Foreskin fibroblast (primary cell): ENCODE measurements at places on chromosomes 13 and 19.

GRCh38 chr13:83531022-83531421 lies 351.3 kb downstream of the SLITRK1 start:
- no peak for DNase-seq

DNA sequence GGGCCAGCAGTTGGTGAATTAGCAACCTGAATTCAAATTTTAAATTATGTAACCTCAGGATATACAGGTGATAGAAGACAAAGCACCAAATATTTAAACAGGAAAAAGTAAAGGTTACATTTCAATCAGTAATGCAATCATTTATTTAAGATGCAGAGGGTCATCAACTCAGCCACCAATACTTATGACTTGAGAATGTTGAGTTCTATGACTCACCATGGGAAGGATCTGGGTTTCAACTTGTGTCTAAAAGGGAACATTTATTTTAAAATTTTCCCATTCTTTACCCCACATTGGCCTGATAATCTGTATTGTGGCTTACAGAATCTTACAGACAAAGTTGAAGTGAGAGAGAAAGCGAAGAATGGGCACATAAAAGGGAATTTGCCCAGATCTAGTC lies 418.0 kb downstream of the NDFIP2 start:
- peak; percentile 59 for DNase-seq

DNA sequence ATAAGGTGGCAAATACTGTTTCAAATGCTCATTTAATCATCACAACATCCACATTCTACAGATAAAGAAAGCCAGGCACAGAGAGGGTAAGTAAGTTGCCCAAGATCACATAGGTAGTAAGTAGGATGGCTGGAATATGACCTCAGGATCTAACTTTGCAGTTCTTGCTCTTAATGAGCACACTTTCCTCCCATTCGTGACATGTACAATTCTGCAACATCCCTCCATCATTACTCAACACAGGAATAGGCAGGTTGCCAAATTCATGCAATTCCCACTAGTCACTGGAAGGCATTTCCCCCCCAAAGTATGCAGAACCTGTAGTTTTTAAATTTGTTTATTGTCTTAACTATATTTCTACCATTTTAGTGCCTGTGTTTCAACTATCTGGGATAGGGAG lies 109.2 kb downstream of the OLFM4 start:
- DNase-seq: peak; percentile 45

DNA sequence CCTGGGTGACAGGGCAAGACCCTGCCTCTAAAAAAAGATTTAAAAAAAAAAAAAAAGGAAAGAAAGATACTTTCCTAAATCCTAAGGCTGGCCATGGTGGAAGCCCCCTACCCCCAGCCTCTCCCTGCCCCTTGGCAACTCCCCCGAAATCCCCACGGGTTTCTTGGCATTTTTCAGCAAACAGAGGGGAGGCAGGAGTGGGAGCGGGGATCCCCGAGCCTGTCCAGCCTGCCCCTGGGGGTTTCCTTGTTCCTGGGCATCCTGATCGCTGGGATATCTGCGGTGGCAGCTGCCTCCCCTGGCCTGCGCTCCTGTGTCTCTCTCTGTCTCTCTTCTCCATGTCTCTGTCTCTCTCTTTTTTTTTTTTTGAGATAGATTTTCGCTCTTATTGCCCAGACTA lies 3.4 kb upstream of the EBI3 start:
- no peak for DNase-seq

DNA sequence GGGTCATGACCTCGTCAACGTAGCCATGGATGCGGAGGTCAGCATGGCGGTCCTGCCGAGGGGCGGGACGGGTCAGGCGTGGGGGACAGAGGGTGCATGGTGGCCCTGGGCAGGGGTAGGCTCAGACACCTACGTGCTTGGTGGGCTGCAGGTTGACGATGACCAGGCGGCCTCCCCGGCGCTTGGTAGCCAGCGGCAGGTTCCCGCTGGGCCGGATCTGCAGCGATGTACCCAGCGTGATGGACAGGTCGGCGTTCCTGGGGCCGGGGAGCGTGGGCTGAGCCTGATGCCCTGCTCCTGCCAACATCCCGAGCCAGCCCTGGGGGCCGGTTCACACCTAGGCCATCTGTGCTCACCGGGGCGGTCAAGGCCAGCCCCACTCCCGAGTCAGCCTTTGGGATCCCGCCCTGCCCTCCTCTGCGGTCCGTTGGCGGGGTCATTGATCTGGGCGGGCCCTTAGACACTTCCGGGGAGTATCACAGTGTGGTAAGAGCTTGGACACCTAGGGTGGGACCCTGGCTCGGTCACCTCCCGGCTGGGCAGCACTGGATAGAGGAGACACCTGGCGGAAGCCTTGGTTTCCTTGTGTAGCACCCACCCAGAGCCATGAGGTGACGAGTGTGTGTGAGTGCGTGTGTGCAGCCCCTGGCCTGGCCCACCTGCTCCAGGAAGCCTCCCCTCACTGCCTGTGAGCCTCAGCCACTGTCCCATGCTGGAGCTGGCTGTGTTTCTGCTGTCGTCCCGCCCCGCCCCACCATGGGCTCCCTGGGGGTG lies 7.3 kb downstream of the SIRT6 start:
- no peak for DNase-seq

GRCh38 chr19:7104747-7105447 lies 35.4 kb downstream of the ZNF557 start:
- DNase-seq: no peak

GRCh38 chr19:47305309-47305751 lies 4.3 kb upstream of the C5AR1 start:
- peak; percentile 97 for DNase-seq

GRCh38 chr13:100983111-100983510 lies 308.5 kb upstream of the TMTC4 start:
- no peak for DNase-seq

DNA sequence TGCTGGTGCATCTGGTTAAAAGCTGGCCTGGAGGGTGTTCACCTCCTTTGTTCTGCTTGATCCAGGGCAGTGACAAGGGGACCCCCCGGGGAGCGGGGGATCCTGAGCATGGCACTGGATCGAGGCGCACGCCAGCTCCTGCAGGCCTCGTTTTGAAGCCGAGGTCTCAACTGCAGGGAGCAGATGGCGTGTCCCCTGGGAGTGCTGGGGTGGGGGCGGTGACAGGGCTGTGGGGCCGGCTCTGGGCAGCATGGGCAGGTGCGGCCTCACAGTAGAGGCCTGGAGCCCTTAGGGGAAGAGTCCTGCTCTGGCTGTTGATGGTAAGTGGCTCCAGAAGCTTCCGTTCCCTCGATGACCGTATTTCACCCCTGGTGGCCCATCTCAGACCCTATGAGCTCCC lies 51.8 kb downstream of the CRTC1 start:
- DNase-seq: no peak

GRCh38 chr19:4369109-4369887 lies 25.9 kb downstream of the MPND start:
- DNase-seq: no peak

DNA sequence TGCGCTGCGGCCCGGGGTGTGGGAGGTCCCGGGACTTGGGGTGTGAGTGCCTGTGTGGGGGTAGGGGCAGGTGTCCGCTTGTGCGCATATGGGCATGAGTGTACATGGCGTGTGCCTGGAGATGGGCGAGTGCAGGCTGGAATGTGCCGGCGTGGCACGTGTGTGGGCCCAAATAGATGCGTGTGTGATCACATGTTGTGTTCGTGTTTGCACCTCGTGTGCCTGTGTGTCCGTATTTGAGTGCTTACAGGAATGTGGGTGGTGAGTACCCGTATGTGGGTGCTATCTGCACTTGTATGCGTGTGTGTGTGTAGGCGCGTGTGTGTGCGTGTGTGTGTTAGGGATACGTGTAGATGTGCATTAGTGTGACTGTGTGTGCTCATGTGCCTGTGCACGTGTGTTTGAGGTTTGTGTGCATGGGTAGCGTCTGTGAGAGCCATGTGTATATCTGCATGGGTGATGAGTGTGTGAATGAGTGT lies 3.4 kb downstream of the ZNF536 start:
- DNase-seq: no peak

- DNase-seq: no peak
Observed at GRCh38 chr13:23701186-23701585, 131.0 kb downstream of the TNFRSF19 start.

- DNase-seq: peak; percentile 54
Observed at GRCh38 chr19:38263689-38264485, 486 bp upstream of the SPINT2 start.
